Uterus (tissue), 4 donors: ENCODE measurements at places on chromosomes 11 and 22.

DNA sequence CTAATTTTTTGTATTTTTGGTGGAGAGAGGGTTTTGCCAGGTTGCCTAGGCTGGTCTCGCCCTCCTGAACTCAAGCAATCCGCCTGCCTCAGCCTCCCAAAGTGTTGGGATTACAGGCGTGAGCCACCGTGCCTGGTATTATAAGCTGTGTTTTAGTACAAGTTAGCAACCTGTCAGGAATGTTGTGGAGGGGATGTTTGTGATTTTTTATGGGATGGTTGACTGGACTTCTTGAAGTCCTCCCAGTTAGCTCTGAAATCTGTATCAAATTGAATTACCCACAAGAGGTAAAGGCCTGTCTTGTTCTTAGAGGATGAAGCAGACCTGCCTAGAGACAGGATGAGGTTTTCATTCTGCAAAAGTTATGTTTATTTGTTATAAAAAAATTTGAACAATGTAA is 34.1 kb upstream of the IL18BP start:
- no peak for DNase-seq

- no peak for DNase-seq
Observed at GRCh38 chr11:34798985-34799384, 117.2 kb downstream of the APIP start.

DNA sequence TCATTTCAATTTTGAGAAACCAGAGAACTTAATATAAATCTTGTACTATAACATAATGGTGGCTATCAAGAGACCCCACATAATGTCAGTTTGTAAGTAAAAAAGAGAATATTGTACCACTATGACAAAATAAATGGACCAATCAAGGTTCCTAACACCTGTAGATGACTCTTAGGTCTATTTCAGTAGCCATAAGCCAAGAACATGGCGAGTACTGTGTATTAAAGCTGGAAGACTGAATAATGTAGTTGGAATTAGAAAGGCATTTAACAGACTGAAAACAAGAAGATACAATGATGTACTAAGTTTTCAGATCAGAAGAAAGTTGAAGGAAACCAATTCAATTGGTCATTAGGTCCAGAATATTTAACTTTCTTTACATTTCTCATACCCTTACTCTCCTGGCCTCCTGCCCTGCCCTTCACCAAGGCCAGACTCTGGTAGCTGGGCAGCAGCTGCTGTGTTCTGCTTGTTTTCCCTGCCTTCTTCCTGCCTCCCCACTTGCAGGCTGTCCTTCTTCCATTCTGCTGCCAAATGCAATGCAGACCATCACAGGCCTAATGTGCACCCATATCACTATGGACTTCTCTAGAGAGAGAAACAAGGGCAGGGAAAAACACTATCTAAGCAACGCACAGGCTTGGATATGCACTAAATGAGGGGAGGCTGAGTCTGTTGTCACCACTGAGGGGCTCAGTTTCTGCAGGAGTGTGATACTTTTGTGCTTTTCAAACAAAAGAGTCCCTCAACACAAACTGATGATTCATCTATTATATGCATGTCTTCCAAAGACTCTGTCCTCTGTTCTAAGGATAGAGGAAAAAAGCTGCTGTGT is 60.1 kb downstream of the RAB30 start:
- DNase-seq: no peak

GRCh38 chr11:75420224-75421034 is 12.6 kb downstream of the KLHL35 start:
- DNase-seq: no peak

GRCh38 chr11:119378851-119379465 is 2.5 kb downstream of the USP2 start:
- DNase-seq: no peak

GRCh38 chr22:23670378-23671295 is 20.2 kb upstream of the RGL4 start:
- DNase-seq: no peak

- no peak for DNase-seq
Observed at GRCh38 chr22:48342016-48342415, 1485.7 kb downstream of the BRD1 start.

- DNase-seq: no peak
Observed at GRCh38 chr22:35582218-35582860, 34.8 kb downstream of the MB start.

DNA sequence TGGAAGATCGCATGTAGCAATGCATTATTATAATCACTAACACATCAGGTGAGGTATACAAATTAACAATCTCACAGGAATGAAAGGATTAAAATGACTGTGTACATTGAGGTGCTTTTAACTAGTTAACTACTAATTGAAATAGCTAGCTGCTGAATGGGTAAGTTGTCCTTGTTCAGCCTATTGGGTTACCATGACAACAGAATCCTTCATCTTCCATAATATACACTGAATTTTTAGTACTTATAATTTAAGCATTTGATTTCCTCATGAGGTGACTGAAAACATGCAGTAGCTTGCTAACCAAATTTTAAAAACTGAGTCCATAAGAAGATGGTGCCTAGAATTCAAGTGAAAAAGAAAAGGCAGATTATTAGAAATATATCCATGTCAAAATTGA is 347.9 kb downstream of the FAT3 start:
- DNase-seq: no peak

- no peak for DNase-seq
Observed at GRCh38 chr22:23763954-23764353, 1.2 kb downstream of the C22orf15 start.
